A549 treated with AZD2906 at 1 μM for 4 hours (cell line): ENCODE measurements at places on chromosomes 1 and 21. TPM values are rescaled to one million over a fixed set of nuclear protein-coding genes. Genes with fewer than 3 reads are reported as not detected.

DNALI1 gene
- 0.03 TPM in 1 of 5 replicates, not detected in the others for total RNA-seq

MAP1LC3C gene
- total RNA-seq: 0.12 to 0.18 TPM (median 0.14 TPM) in 4 of 5 replicates, not detected in the other

OSBPL9 gene
- 32.4 to 44.5 TPM (median 39.4 TPM) in 5 replicates for total RNA-seq

ERICH3 gene
- not detected in 5 replicates for total RNA-seq

ANKRD35 gene
- total RNA-seq: 0.03 to 0.06 TPM (median 0.03 TPM) in 4 of 5 replicates, not detected in the other

FAM78B gene
- total RNA-seq: 0.31 to 0.47 TPM (median 0.41 TPM) in 5 replicates

NHLH2 gene
- 0.02 TPM in 1 of 5 replicates, not detected in the others for total RNA-seq

CYP4Z1 gene
- not detected in 5 replicates for total RNA-seq

SH3BGR gene
- 0.49 to 0.95 TPM (median 0.73 TPM) in 5 replicates for total RNA-seq

PTPRF gene
- 77.2 to 91.6 TPM (median 89.1 TPM) in 5 replicates for total RNA-seq

SERTAD4 gene
- 0.37 to 0.65 TPM (median 0.51 TPM) in 5 replicates for total RNA-seq

MXRA8 gene
- total RNA-seq: 0.11 to 0.36 TPM (median 0.15 TPM) in 4 of 5 replicates, not detected in the other

APOBEC4 gene
- not detected in 5 replicates for total RNA-seq
